T-helper 17 cell (primary cell): ENCODE measurements at places on chromosomes 4 and X.

DNA sequence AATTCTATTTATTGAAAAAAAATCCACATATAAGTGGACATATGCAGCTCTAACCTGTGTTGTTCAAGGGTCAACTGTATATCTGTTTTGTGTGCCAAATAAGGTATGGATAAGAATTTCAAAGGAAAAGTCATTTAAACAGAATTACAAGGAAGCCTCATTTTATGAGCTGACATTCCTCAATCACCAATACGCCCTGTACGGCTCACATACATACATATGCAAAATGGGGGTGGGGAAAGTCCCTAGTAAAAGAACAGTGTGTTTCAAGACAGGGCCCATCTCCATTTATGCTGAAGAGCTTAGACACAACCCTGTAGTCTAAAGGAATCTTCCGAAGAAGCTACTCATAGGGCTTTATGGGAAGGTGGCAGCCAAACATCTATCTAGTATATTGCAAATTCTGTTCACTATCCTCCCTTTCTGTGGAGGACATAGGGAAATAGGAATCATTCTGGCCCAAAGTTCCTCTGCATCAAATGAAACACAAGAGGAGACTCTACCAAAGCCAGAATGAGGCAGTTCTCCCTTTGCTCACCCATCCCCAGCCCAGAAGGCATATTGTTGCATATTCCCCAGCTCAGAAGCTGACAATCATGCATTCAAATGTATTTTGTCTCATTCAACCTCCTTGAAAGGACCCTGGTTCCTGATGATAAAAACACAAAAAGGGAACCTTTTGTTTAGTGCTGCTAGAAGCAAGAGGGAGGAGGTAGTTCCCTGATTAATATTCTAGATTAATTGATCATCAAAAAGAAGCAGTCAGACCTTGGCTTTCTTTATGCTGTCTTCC, 13.7 kb upstream of the ZBTB33 start:
- no peak for DNase-seq

DNA sequence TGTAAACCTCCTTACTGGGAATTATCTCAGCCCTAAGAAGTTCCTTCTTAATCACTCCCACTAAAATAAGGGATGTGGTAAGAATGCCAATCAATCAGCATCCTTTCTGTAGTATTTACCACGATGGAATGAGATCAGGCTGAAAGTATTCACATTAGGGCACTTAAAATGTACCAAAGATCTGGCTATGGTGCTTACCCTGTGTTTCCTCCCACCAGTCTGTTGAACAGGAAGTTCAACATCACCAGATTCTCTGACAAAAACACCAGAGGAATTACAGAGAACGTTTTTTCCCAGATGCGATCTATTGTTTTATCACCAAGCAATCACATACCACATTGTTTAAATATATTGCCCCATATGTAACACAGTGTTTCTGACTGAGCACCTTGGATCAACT, 2.1 kb upstream of the CLCN3 start:
- no peak for DNase-seq

GRCh38 chr4:34850421-34850820, 1393.9 kb downstream of the ARAP2 start:
- DNase-seq = no peak

DNA sequence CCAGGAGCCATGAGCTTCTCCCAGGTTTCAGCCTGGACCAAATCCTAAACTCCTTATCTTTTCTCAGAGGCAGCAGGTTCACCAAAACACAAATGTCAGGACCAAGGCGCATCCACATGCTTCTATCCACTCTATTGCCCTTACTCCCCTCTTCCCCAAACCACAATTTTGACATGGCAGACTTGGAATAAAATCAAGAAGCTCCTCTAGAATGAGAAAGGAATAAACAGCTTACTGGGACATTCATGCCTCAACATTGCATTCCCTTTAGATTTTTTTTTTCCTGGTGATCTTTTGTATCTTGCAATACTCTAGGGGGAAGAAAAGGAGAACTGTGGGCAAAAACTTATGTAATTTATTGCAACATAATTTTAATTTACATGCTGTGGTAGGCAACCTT, 119.1 kb downstream of the TSPAN5 start:
- no peak for DNase-seq

DNA sequence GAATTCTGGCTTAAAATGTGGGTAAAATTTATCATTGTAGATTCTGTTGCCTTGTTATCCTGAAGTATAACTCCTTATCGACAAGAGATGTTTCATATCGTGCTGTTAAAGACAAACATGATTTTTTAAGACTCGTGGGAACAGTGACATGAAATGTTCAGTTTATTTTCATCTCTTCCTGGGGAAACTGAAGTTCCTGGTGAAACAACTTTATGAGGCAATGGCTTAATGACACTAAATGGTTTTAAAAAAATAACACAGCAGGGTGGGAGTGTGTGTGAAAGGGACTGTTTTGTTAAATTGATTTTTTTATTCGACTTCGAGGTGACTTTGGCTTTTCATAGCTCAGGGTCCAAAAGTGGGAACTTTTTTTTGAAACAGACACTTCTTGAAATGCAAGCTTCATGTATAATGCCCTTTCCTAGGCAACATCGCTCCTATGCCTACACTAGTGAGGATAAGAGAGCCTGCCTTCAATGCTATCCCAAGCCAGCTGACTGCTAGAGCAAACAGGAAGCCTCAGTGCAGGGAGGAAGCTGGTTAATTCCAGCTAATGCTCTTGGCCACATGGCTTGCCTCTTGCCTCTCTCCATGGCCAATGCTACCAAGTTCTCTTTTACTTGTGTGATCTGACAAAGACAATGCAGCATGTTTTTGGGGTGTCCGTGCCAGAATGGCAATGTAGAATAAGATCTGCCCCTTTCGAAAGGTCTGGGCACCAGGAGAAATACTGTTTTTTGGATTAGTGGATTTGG, 80.9 kb upstream of the PLAC1 start:
- no peak for DNase-seq

DNA sequence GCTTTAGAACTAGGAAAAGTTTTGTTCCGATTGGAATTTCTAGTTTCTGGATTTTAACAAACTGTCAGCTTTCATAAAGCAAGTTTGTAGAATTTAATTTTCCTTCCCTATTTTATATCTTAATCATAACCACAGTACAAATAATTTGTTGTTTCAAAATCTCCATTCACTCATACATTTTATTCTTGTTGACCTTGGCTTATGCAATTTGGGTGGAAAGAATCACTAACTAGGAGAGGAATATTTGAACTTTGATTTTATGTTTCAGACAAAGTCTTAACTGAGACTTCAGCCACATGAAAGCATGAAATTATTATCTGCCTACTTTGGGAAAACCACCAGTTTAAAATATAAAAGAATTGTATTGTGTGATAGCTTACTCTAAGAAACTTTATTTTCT, 427.9 kb downstream of the SPRY1 start:
- no peak for DNase-seq

GRCh38 chrX:69256291-69256565, 91.0 kb upstream of the PJA1 start:
- DNase-seq = no peak

DNA sequence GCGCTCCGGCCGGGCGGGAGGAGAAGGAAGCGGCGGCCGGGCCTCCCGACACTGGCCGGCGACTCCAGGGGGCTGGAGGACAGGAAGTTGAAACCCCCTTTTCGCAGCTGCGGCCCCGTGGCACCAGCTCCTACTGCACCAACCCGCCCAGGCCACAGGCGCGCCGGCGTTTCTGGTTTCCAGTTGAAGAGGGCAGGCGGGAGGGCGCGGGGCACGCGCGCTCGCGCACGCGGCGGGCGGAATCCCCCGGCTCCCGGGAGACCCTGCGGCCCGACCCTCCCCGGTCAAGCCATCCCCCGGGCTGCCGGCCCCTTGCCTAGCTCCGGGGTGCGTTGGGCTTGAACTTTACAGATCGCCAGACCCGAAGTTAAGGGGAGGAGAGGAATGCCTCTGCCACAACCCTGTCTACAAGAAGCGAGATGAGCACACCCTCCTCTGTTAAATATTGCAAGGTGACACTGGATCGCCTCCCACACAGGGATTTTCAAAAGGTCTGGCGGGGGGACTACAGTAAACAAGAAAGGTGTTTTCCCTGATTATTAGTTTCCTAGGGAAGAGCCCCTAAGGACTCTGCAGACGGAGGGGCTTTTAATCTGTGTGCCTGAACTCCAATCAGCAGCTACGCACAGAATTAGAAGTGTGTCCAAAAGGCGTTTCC, 1.4 kb downstream of the ELOVL6 start:
- DNase-seq = peak; percentile 35

DNA sequence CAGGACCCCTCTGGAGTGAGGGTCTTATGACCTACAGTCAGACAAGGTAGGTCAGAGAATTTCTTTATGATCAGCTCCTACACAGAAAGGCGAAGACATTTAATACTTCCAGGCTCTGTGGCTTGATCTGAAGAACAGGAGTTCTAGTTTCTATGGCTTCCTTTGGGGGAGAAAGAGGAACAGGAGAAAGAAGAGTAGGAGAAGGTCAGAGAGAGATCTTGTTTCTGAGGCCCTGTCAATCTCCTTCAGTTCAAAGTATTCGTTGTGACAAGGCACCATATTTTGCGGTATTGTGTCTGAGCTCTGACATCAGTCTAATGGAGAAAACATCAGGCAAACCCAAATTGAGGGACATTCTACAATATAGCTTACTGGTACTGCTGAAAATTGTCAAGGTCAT, 16.7 kb downstream of the TMSB4X start:
- no peak for DNase-seq

DNA sequence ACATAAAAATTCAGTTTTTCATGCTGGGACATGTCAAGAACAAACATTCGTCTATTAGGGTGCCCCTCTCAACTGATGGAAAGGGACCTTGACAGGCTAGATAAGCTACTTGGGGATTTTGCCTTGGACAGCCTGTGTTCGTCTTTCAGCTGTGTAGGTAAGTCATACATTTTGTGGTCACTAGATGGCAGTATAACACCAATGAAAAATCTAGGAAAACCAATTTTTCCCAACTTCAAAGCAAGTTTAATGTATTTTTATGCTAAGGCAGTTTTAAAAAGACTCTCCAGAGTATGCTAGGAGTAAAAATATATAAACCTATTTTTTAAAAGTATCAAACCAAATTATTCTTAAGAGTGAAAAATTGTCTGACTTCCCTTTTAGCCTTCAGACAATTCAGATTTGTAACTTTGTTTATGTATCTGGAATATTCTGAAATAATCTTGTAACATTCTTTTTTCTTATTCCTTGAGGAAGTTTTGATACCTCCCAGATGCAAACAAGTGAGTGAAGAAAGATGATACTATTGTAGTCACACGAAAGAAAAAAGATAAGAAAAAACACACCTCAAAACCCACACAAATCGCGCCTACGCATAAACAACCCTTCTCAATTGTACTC, 158.3 kb downstream of the CPE start:
- no peak for DNase-seq

DNA sequence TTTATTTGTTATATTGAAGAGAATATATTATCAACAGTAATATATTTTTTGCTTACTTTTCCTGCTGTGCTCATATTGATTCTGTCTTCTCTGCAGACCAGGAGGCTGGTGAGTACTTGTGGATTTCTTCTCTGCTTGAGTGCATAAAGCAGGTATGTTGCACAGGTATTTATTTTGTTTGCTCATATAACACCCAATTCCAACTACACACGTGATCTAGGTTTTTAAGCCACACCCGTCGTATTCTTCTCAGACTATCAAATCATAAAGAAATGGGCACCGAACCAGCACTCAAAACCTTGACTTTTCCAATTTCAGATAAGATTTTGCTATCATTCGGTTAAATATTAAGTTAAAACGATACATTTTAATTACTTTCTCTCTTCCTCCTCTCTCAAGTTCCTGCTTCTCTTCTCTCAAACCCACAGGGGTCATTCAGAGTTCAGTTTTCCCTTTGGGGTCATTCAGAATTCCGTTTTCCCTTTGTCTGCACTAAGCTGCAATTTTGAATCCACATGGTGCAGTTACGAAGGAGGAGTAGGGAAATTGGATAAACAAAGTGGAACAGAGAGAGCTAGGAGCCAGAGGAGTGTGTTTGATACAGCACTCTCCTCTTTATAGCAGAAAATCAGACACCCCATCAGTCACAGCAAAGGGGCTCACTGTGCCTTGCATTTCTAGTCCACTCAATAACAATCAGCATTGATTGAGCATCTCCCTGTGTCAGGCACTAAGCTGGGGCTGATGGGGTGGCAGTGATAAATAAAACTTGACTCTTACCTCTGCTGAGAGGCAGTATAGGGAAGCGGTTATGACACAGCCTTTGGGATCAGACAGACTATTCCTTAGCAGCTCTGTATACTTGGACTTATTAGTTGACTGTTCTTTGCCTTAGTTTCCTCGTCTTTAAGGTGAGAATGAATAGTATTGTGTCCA, at the start of gene ADH1C:
ADH1C (minus strand) TSS at position 145 of the 936 bp plus-strand sequence; CDS start at position 74, 71 bp downstream.
- no peak for DNase-seq

DNA sequence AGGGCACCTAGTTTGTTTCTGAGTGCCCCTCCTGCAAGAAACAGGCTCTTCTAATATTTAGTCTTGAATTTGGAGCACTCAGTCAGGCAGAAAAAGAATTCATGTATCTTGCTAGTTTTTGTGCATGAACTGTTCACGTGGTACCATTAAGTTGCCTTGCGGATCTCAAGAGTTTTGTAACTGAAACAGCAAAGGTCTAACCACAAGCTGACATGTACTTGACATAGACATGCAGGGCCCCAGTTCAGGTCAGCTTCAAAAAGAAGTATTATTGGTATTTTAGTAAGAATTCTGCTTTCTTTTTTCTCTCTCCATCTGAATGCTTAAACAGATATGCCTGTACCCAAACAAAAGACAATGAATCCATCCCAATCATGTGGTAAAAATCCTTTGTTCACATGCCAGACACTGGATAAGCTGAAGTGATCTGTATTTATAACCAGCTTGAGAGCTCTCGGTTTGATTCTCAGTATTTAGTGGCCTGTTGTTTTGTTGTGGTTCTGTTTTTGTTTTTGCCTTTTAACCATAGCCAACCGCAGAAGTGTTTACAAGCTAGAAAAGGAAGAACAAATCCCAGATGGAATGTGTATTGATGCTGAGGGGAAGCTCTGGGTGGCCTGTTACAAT, 13.0 kb downstream of the RGN start:
- DNase-seq = no peak

- no peak for DNase-seq
Measured at GRCh38 chrX:115968436-115969252, 201.9 kb upstream of the AGTR2 start.

- no peak for DNase-seq
Measured at GRCh38 chr4:97396097-97396496, 747.2 kb downstream of the STPG2 start.

DNA sequence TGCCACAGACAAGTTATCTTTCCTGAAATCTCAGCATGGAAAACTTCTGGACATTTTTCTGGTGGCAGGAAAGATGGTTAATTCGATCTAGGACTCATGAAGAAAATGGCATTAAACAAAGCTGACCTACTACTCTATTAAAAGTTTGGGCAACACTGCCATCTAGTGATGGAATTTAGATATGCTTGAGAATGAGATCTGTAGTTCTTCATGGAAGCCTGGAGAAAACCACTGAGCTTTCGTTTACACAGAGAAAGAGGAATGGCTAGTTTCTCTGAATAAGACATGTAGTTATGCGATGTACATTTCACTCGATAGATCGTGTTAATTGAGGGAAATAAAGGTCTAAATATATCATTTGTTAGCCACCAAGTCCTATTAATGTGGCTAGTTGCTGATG, 51.7 kb upstream of the CHRDL1 start:
- DNase-seq = no peak
